Activated CD8-positive, alpha-beta memory T cell treated with anti-CD3 and anti-CD28 coated beads, Interleukin-2, amount 50 U/mL, for 4 hours (primary cell): ENCODE measurements at places on chromosomes 12 and 14.

- DNase-seq, result no peak
Measured at GRCh38 chr12:53217931-53218307, 10.9 kb upstream of the ITGB7 start.

DNA sequence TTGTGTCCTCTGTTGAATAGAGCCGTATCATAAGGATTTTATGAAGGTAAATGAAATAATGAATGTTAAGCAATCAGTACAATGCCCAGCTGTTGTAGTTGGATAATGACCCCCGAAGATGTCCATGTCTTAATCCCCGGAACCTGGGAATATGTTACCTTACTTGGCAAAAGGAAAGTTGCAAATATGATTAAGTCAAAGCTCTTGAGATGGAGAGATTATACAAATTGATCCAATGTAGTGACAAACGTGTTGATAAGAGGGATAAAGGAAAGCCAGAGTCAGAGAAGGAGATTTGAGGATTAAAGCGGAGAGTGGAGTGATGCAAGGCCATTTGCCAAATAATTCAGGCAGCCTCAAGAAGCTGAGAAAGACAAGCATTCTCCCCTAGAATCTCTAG, 19.2 kb upstream of the MGAT4C start:
- DNase-seq, result no peak

GRCh38 chr12:104181313-104181712, 34.3 kb upstream of the TXNRD1 start:
- DNase-seq, result no peak

DNA sequence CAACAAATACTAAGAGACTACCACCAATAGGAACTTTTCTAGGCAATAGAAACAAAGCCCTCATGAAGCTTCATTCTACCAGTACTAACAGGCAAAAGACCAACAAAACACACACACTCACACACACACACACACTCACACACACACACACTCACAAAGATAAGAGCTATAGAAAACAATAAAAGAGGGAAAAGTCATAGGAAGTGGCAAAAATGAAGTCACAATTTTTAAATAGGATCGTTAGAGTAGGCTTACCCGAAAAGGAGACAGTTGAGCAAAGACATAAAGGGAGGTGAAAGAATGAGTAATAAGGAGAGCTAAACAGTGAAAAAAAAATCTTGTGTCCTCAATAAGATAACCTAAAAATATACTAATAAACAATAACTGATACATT, 66.5 kb downstream of the C2CD5 start:
- no peak for DNase-seq

DNA sequence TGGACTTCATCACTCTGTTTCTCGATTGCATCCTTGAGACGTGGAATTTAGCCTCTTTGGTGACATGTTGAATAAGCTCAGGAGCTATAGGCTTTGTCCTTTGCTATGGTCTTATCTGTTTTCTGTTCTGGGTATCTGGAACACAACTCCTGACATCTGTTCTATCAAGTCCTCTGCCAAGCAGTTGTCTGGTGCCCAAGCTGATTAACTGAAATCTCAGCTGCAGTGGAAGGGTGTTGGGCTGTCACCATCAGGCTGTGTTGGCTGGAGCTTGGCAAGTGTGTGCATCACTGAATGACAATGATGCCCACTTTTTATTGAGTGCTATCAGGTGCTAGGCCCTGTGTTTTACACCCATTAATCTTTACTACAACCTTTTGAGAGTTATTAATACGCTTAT, 77.8 kb downstream of the SMOC1 start:
- DNase-seq, result no peak

DNA sequence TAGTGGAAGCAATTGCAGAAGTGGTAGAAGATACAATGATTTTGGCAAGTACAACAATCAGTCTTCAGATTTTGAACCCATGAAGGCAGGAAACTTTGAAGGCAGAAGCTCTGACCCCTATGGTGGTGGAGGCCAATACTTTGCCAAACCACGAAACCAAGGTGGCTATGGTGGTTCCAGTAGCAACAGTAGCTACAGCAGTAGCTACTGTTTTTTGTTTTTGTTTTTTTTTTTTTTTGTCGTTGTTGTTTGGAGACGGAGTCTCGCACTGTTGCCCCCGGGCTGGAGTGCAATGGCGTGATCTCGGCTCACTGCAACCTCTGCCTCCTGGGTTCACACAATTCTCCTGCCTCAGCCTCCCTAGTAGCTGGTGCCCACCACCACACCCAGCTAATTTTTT, 47.4 kb downstream of the IFNG-AS1 start:
- no peak for DNase-seq

DNA sequence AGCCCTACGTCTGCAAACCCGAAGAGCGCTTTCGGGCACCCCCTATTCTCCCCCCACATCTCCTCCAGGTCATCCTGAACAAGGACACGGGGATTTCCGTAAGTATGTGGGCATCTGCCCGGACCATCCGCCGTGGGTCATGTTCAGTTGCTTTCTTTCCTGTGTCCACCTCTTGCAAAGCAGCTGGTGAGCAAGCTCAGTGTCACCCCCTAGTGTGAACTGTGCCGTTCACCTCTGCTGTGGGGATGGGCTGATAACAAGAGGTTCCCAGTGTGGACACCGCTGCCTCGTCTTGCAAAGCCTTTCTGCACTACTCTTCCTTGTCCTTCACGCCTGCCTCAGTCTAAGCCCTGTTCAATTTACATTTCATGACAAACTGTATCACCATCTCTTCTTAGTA, 8.6 kb downstream of the PRKAB1 start:
- no peak for DNase-seq

DNA sequence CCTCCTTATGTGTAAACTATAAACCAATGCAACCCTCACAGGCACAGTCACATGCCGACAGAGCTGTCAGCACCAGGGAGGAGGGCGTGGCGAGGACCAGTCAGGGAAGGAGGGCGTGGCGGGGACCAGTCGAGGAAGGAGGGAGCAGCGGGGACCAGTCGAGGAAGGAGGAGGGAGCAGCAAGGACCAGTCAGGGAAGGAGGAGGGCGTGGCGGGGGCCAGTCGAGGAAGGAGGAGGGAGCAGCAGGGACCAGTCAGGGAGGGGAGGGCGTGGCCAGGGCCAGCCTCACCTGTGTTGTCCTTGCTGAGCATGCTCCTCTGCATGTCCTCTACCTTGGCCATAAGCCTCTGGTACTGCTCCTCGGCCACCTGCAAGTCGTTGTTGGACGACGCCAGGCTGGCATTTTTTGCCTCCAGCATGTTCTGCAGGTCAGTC, 24.2 kb downstream of the GOLGA3 start:
- DNase-seq, result no peak

DNA sequence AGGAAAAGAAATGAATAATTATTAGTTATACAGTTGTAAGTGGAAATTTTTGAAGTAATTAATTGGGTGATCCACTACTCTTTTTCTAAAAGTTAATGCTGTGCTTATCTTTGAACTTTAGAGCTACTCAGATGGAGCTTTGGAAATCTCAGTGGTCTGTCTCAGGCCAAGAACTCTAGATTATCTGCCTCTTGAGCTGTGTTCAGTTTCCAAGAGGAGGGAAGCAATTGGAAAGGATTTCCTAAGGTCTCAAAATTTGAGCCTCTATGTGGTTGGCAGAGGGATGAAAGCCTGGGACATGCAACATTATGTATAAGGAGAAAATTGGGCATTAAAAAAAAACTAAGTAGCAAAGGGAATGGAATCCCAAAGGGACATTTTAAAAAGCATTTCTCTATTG, 334.0 kb upstream of the PRICKLE1 start:
- no peak for DNase-seq

- no peak for DNase-seq
Measured at GRCh38 chr12:113845900-113846674, 120.0 kb downstream of the RBM19 start.

DNA sequence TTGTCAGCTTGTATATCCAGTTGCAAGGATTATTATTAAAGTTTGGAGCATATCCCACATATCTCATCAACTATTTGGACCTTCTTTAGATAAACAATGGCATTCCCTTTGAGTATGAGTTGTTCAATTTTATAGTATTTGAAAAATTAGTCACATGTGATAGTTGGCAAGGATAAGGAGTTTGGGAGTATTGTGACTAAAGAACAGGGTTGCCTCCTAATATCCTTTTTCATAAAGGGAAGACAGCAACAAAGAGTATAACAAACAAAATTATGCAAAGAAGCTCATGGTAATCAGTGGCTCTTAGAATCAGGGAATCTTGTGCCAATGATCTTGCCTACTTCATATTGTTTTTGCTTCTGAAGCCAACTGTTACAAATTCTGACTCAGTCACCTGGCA, 31.2 kb upstream of the KCNH5 start:
- DNase-seq, result no peak

DNA sequence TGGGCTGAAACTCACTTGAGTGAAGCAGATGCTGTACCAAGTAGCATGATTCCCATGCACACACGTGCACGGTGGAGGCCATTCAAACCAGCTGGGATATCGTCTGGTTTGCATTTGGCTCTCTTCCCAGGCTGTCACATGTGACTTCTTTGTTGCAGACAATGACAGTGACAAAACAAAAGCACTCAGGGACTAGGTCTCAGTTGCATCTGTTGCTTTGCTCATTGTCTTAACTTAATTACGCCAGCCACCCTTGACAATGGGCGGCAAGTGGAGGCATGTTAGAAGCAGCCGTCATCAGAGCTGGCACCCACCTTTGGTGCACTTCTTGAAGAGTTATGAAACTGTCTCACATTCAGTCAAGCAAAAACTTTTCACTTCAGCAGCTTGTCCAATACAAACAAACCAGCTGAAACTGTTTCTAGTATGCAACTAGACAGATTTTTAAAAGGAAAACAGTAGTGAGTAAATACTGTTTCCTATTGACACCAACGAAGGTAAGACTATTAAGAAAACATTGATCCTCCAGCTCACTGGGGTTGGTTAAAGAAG, 74.3 kb downstream of the IGF1 start:
- no peak for DNase-seq

DNA sequence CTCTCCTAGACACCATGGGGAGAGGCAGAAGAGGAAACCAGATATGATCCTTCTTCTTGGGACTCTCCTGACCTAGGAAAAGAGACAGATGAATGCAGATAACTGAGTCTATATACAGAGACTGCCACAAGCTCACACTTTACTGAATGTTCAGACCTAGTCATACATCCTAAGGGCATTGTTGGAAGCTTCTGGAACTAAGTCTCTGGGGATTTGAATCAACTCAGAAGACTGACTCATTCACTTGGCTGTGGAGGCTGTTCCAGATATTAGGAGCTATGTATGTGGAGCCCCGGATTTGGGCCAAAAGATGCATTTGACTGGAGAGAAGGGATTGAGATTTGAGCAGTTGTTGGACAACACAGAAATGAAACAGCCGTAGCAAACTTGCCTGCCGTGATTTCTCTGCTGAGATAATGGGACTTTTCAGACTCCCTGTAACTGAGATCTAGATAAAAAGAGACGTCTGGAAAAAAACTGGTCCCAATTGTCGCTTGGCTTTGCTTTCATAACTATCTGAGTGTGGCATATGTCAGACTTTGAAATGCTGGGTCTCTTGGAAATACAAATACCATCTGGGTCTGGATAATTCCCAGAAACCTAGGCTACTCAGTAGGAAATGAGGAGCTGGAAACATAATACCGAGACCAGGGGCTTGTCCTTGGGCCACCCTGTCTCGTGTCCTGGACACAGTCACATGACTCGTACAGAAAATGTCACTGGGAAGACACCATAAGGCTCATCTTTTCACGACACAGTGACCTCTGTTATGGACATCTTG, 396.8 kb downstream of the NUAK1 start:
- no peak for DNase-seq

DNA sequence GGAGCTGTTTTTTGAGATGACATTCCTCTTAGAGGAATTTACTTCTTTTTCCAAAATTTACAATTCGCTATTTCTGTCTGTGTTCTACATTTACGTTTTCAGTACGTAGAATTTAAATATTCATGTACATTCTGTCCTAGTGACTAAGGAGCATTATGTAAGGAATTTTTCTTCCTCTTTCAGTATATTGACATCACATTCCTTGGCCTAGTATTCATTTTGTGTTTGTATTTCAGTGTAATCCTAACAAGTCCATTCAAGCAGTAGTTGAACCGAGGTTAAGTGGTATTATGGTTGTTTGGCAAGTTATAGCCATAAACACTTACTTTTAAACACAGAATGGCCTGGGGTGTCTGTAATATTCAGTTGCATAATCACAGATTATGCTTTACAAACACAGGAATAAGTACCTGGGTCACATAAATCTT, 465.2 kb downstream of the PCNX1 start:
- no peak for DNase-seq

DNA sequence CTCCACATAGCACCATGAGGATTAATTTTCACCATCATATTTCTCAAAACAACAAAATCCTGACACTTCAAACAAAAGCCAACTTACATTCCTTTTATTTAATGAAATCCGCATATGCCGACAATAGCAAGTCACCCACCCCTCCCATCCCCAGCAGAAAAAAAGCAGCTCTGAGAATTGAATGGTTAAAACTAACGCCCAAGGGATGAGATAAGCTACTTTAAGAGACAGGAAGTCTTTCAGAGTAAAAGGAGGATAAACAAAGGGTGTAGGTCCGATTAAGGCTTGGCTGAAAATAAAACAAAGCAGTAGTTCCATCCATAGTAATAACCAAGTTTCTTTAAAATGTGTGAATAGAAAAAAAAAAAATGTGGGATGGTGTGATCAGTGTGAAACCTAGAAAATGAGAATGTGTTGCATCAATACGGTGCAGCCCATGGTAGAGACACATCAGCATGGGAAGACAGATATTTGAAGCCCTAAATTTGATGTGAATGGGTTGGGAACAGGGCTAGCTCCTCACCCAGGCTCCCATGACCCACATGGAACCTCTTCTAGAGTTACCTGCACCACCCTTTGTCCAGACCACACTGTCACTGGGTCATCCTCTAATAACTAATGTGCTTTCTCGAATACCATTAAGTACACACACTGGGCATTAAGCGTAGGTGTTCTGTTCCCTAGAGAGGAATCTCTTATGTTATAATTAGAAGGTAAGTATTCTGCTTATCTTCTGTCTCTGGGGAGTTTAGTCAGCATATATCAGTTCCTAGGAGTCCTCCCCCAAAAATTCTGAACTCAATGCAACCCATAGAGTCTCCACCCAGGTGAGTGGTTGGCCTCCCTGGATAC, 31.7 kb downstream of the RTRAF start:
- no peak for DNase-seq

DNA sequence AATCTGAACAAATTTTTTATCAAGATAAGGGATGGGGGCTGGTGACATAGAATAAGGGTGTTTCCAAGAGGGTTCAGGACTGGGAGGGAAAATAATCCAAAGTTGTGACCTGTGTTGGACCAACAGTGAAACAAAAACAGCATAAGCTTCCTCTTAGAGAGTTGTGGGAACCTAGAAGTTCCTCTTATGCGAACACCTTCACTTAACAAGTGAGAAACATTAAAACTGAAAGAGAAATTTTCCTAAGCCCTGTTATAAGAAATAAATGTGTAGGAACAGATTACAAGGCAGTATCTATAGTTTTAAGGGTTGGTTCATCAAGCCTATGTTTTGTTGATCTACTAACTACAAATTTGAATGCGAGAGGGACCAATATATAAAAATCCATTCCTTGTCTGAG, 58.4 kb downstream of the LLPH start:
- no peak for DNase-seq

GRCh38 chr14:76957224-76957891, 71.2 kb downstream of the IRF2BPL start:
- DNase-seq, result no peak

- no peak for DNase-seq
Measured at GRCh38 chr12:99009654-99010296, 364.7 kb downstream of the APAF1 start.
